H9 (cell line): ENCODE measurements at places on chromosomes 6 and 20. TPM values are rescaled to one million over a fixed set of nuclear protein-coding genes. Genes with fewer than 3 reads are reported as not detected.

GRCh38 chr6:104381907-104382306 is 477.8 kb downstream of the HACE1 start:
- no peak overlapping the region for H3K27ac ChIP-seq
- DNase-seq = peak; percentile 40
- no peaks in the 10 kb centered on the region for H3K4me1 ChIP-seq

GRCh38 chr6:33427585-33428223 is 7.8 kb downstream of the SYNGAP1 start:
- peak; percentile 38 for DNase-seq
- H3K36me3 ChIP-seq = peaks cover 22% of the 10 kb centered on the region
- H3K27ac ChIP-seq = no peak overlapping the region
- H3K27me3 ChIP-seq = no peaks in the 10 kb centered on the region
- H3K4me3 ChIP-seq = peak overlapping the region; percentile 83

- H3K4me3 ChIP-seq = no peak overlapping the region
- H3K27ac ChIP-seq = no peak overlapping the region
Measured at GRCh38 chr6:82419132-82419581, 55.5 kb downstream of the TPBG start.

Gene IBTK
- total RNA-seq = 17.1 and 17.8 TPM in 2 replicates

DNA sequence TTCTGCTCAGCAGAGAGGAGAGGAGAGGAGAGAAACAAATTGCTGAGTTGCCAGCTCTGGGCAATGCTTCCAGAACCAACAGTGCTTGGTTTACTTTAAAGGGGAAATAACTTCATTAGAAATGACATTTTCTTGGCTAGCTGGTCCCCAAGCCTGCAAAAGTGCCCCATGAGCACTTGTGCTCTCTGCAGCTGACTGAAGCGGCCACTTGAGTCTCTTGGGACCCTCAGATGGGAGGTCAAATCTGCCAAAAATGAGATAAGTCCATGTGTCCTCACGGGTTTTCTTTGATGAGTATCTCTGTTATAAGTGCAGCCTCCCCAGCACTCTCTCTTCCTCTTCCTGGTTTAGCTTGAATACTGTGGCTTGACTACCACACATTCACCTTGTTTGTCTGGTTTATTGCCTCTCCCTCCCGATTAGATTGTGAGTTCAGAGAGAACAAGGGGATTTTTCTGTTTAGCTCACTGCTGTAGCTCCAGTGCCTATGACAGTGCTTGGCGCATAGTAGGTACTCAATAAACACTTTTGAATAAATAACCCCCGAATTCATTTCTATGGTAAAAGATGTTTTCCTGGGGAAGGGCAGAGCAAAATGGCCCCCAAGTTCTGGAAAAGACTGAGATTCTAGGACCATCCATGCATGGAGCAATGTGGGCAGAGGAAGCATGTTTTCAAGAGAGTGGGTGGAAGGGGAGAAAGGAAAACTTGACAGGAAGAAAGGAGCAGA is 7.0 kb upstream of the RIN2 start:
- no peaks in the 10 kb centered on the region for H3K36me3 ChIP-seq
- H3K27me3 ChIP-seq = no peaks in the 10 kb centered on the region; the same call in 1 of the 2 replicates
- no peak overlapping the region for H3K4me3 ChIP-seq
- no peak overlapping the region for H3K27ac ChIP-seq

DNA sequence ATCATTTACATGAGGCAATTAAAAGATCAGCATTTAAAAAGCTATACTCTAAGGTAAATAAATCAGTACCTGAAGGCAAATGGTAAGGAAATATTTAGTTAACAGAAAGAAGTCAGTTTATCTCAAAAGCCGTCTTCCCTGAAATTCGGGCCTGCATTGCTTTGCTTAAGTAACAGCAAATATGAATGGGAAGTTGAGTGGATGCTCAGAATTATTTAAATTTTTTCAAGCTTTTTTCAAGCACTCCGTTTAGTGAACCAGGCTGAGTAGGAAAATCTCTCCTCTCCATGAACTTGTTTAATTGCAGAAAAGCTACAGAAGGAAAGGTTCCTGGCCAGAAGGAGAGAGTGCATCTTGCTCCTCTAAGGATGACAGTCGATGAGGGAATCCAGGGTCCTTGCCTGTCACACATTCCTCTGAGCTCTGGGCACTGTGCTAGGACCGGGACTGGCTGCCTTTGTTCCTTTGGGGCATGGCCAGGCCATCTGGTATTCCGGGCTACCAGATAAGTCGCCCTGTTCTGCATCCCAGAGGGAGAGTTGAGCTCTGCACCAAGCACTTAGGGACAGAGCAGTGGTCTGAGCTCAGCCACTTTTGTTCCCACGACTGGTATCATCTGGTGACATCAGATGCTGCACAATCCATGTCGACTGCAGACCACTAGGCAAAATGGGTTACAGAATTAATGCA is 77.6 kb downstream of the RIN2 start:
- H3K27ac ChIP-seq = no peak overlapping the region
- no peaks in the 10 kb centered on the region for H3K27me3 ChIP-seq
- DNase-seq = no peak
- no peaks in the 10 kb centered on the region; the same call in 2 of the 3 replicates for H3K36me3 ChIP-seq
- H3K4me3 ChIP-seq = no peak overlapping the region
- H3K4me1 ChIP-seq = no peaks in the 10 kb centered on the region

DNA sequence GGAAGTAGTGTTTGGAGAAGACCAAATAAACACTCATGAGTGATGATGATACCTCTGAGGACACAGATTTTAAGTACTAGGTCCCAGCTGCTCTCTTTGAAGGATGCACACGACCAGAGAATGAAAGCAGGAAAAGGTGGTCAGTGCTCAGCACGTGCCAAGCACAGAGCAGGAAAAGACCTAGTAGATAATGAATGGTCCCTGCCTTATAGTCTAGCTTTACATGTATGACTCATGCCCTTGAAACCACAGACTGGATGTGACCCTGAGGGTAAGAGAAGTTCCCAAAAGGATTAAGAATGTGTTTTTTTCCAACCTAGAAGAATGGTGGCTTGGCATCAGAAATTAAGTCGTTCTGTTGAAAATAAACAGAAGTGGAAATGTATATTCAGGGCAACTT is 2.8 kb upstream of the MC3R start:
- peaks cover 4% of the 10 kb centered on the region; the same call in 1 of the 2 replicates for H3K36me3 ChIP-seq
- H3K27me3 ChIP-seq = no peaks in the 10 kb centered on the region; the same call in 1 of the 2 replicates
- DNase-seq = no peak
- no peak overlapping the region for H3K27ac ChIP-seq
- no peaks in the 10 kb centered on the region for H3K4me1 ChIP-seq

Gene PSORS1C2
- total RNA-seq = 0.31 and 0.33 TPM in 2 replicates

DNA sequence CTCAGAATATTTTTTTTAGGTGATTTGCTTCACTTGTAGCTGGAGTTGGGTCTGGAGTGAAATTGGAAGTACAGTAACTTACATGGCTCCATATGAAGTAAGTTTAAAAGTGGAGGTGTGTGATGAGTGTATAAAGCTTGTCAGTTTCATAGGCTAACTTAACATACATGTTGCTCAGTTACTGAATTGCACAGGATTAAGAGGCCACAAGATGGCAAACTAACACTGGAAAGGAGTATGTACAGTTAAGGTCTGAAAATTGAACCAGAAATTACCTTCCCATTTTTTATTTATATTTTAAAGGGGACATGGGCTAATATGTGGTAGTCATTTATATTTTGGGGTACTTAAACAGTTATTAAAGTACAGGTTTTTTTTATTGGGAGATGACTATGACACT is 45.3 kb upstream of the SMIM8 start:
- H3K4me1 ChIP-seq = peaks cover 2% of the 10 kb centered on the region; the same call in 1 of the 2 replicates
- DNase-seq = no peak
- H3K36me3 ChIP-seq = no peaks in the 10 kb centered on the region
- H3K4me3 ChIP-seq = no peak overlapping the region

GRCh38 chr20:42678895-42679294 is 510.8 kb downstream of the PTPRT start:
- no peaks in the 10 kb centered on the region for H3K27me3 ChIP-seq
- no peaks in the 10 kb centered on the region for H3K36me3 ChIP-seq
- no peaks in the 10 kb centered on the region; the same call in 1 of the 2 replicates for H3K4me1 ChIP-seq
- H3K4me3 ChIP-seq = no peak overlapping the region

DNA sequence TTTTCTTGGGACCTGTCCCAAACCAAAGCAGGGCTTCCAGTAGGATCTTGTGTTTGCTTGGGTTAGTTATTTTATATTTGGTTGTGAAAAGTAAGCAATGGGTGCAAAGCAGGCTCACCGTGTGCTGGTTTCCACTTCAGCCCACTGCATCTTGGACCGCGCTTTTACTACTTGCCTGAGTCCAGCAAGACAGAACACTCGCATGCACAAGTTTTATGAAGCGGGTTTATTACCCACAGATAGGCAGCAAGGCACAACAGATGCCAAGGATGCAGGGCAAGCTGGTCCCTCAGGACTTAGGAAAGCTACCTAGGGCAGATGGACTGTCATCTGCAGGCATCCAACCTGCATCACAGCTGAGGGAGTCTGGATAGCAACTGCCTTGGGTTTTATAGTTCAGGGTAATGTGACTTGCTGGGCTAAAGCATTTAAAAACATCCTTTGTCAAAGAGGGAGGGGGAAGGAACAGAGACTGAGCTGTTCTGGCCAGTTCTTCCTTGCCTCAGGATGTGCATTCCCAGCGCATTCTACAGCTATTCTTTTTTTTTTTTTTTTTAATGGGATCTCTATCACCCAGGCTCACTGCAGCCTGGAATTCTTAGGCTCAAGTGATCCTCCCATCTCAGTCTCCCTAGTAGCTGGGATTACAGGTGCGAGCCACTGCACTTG is 18.5 kb downstream of the CITED2 start:
- no peaks in the 10 kb centered on the region for H3K4me1 ChIP-seq
- no peaks in the 10 kb centered on the region for H3K27me3 ChIP-seq
- no peak for DNase-seq
- no peak overlapping the region for H3K27ac ChIP-seq
- H3K4me3 ChIP-seq = no peak overlapping the region

DNA sequence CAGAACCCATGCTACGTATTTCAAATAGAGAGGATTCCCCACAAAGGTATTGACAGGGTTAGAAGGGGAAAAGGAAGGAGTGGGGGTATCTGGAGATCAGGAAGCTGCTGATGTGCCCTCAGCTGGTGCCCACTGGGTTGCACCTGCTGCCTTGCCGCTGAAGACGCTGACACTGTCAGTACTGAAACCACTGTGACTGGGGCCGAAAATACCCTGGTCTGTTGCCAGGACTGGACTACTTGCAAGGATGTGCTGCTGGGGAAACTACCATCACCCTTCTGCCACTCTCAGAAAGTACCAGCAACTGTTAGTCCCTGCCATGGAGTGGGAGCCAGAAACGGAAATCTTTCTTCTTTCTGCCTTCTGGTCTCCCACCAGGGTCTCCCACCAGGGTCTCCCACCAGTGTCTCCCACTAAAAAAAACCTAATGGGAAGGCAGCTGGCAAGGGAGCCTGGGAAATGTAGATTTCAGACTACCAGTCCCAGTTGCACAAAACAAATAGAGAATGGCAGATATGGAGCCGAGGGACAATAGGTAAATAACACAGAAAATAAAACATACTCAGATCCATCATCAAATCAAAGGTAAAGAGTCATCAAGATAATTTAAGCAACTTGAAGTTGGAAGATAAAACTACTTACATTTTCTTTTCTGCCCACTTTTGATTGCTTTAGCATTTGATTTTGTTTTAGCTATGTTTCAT is 204.8 kb downstream of the TPBG start:
- no peak for DNase-seq
- H3K36me3 ChIP-seq = no peaks in the 10 kb centered on the region
- H3K27me3 ChIP-seq = no peaks in the 10 kb centered on the region

Gene FGD2
- total RNA-seq = 0.09 and 0.13 TPM in 2 replicates

DNA sequence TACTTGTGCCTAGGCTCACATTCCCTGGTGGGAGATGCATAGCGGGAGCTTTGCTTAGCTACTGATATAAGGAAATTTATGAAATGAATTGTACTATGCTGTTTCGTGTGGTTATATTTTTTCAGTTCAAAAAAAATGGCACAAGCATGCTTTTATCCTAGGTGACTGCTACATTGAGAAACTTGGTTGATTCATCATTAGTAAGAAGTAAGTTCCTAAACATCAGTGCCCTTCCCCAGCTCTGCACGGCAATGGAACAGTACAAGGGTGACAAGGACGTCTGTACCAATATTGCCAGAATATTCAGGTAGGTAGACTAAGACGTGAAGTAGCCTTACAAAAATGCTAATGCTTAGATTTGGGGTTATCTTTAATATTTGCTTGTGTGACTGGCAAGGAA is 79.7 kb downstream of the ARMC2 start:
- peaks cover 4% of the 10 kb centered on the region; the same call in 1 of the 2 replicates for H3K36me3 ChIP-seq
- no peaks in the 10 kb centered on the region for H3K27me3 ChIP-seq
- H3K4me1 ChIP-seq = peaks cover 2% of the 10 kb centered on the region; the same call in 1 of the 2 replicates
- H3K4me3 ChIP-seq = no peak overlapping the region
- no peak overlapping the region for H3K27ac ChIP-seq

Gene SYTL3
- total RNA-seq = 0.09 and 0.20 TPM in 2 replicates

Gene SNAP25
- 0.13 and 0.35 TPM in 2 replicates for total RNA-seq

Gene CST2
- total RNA-seq = not detected in 2 replicates

GRCh38 chr20:50663095-50663821 is 28.1 kb downstream of the RIPOR3 start:
- H3K27ac ChIP-seq = no peak overlapping the region
- no peak overlapping the region for H3K4me3 ChIP-seq
- no peaks in the 10 kb centered on the region; the same call in 2 of the 3 replicates for H3K36me3 ChIP-seq
- peak; percentile 48 for DNase-seq
- H3K4me1 ChIP-seq = no peaks in the 10 kb centered on the region; the same call in 1 of the 2 replicates
- no peaks in the 10 kb centered on the region for H3K27me3 ChIP-seq

Gene ATXN1
- 3.0 and 5.6 TPM in 2 replicates for total RNA-seq

GRCh38 chr6:16776394-16777017 is 15.2 kb upstream of the ATXN1 start:
- no peak overlapping the region for H3K4me3 ChIP-seq
- H3K36me3 ChIP-seq = no peaks in the 10 kb centered on the region
- no peak for DNase-seq
- no peak overlapping the region for H3K27ac ChIP-seq
- no peaks in the 10 kb centered on the region for H3K4me1 ChIP-seq
- H3K27me3 ChIP-seq = no peaks in the 10 kb centered on the region

Gene CGA
- total RNA-seq = not detected in 2 replicates

- H3K4me1 ChIP-seq = peaks cover 5% of the 10 kb centered on the region; the same call in 1 of the 2 replicates
- no peak for DNase-seq
- no peaks in the 10 kb centered on the region for H3K27me3 ChIP-seq
- peak overlapping the region; percentile 6; the same call in 1 of the 2 replicates for H3K4me3 ChIP-seq
Measured at GRCh38 chr20:53866794-53867740, 203.3 kb downstream of the BCAS1 start.

Gene AP5S1
- total RNA-seq = 3.9 and 4.1 TPM in 2 replicates

Gene ABT1
- 26.4 and 27.3 TPM in 2 replicates for total RNA-seq
